ENCODE measurements at places on chromosomes 12 and 14.

- no peak for DNase-seq
Measured at GRCh38 chr12:115408642-115409041, 724.7 kb upstream of the TBX3 start.

- no peak for DNase-seq
Measured at GRCh38 chr14:38291681-38292467, 36.0 kb upstream of the CLEC14A start.

DNA sequence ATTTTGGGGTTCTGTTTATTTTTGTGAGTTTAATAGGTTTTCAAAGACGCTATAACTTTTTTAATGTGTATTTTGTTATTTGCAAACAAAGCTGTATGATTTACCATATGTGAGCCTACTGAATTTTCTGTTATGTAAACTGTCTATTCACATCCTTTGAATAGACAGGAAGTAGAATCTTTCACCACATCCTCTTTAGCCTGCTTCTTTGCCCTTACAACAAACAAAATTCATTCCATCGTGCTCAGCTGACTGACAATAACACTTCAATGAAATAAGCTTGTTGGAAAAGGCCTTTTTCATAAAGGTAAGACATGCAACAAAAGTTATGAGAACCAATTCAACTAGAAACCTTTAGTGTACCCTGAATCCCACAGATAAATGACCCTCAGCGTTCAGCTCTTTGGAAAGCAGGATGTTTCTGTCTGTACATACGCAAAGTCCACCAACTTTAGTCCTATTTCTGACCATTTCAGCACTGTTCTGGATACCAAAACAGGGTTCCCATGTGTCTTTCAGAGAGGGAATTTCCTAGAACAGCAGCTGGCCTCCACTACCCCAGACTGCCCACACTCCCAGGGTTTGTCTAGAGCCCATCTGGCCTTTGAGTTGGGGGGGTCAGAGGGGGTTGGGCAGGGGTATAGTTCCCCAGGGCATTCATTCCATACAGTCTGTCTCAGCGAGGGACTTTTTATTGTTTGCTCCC lies 71.3 kb downstream of the DUSP6 start:
- DNase-seq = no peak

DNA sequence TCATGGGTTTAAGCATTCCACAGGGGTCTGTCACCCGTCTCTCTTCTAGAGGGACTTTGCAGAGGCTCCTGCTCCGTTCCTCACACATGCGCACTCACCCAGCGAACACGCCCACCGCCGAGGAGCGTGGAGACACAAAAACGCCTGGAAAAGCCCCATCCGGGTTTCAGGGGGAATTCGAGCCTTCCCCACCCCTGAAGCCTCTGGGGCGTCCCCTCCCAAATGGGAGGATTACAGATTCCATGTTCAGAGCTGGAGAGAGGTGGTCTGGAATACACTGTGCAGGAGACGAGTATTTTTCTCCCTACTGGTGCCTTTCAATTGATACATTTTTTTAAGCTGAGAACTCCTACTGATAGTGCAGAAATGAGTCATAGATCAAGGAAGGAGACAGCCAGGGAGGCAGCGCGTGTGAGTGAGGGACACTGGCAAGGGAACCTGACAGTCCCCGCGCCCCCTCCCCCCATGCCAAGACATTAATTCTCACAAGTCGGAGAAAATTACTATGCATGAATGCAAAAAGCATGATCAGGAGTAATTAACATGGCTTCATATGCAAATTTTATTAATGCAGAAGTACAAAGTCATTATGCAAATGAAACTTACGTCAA lies 36.9 kb downstream of the BCL11B start:
- no peak for DNase-seq

DNA sequence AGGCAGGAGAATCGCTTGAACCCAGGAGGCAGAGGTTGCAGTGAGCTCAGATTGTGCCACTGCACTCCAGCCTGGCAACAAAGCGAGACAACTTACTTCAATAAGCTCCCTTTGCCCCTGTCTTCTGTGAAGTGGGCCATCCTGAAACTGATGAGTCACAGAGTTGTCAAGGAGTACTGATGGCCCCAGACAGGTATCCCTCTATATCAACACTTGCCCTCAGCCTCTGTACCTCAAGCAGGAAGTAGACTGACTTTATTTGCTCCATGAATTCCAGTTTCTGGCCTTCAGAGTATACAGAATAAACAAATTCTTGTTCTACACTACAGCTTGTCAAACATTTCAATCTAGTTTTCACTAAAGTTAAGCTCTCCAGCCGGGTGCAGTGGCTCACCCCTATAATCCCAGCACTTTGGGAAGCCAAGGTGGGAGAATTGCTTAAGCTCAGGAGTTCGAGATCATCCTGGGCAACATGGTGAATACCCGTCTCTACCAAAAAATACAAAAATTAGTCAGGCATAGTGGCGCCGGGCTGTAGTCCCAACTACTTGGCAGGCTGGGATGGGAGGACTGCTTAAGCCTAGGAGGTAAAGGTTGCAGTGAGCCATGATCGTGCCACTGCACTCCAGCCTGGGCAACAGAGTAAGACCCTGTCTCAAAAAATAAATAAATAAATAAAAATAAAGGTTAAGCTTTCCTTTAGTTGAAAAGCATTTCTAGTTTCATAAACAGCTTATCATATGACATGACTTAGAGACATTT lies 16.4 kb upstream of the LRP10 start:
- DNase-seq = no peak

GRCh38 chr14:74840603-74841030 lies 35.3 kb downstream of the PROX2 start:
- no peak for DNase-seq

DNA sequence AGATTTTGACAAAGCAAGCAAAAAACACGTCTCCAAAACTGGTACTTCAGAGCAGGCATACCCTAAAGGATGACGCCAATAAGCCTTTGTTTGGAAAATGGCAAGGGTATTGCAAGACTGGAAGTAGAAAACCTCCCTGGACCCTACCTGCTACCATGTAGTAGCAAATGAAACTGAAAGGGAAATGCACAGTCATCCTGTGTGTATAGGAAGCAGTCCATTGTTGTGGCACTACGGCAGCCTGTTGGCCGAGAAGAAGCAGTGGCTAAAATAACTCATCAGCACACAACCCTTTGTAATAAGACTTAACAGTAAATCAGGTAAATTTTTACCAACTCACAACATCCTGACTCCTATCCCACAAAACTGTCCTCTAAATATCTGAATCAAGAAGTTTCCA lies 386.4 kb downstream of the RGS6 start:
- no peak for DNase-seq

Measured in esophagus muscularis mucosa (tissue), 4 donors.